ENCODE measurements at places on chromosomes 7 and 10.

DNA sequence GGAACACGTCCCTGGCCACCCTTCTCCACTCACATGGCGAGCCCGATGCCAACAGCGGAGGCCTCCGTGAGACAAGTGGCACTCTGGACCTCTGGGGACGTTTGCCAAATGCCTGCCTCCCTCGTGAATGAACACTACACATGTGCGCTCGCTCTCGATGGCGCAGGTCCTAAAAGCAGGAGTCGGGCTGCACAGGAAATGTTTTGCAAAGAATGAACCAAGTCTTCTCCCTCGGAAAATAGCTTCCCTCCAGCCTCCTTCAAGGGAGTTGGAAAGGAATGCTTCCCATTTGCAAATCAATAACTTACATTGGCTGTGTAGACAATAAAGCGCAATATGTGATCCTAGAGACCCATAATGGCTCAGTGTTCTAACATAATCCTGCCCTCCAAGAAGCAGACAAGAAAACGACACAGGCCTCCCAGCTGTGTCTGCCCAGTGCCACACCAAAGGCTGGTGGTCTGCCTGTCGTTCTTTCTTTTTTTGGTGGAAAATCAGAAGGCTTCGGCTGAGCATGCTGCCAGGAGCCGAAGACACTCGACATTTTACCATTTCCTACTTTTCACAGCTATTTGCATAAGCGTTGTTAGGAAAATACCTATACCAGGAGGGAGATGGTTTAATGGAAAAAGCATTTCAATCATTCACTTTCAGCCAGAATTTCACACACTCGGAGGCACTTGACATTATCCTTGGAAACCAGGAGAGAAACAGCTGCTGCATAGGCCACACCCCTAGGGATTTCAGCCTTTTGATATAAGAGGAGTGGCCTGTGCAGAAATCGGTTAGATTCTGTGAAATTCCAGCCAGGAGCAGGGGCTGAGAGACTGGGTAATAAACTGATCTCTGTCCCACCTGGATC, 38.4 kb downstream of the ATXN7L1 start:
- no peak for DNase-seq

GRCh38 chr10:5284311-5285057, 80.3 kb upstream of the UCN3 start:
- peak; percentile 66 for DNase-seq

GRCh38 chr10:80878330-80878729, 340.6 kb downstream of the SH2D4B start:
- DNase-seq: no peak

DNA sequence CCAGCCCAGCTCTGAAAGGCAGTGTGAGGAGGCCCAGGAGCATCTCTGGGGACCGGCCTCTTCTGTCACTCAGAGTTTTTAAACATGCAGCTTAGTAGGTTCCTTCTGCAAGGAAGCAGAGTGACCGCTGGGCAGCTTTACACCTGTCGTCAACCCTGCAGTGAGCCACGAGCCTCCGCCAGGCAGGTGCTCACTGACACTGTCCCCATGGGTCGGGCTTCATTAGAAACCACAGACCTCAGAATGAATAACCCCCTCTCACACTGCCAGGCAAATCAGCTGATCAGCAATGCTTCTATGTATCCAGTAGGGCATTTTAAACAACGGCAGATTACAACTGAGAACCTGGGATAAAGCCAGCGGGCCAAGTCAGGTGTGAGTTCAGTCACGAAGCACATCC, 106.1 kb downstream of the MAD1L1 start:
- DNase-seq: no peak

GRCh38 chr7:50956522-50957155, 173.9 kb upstream of the GRB10 start:
- DNase-seq: no peak

DNA sequence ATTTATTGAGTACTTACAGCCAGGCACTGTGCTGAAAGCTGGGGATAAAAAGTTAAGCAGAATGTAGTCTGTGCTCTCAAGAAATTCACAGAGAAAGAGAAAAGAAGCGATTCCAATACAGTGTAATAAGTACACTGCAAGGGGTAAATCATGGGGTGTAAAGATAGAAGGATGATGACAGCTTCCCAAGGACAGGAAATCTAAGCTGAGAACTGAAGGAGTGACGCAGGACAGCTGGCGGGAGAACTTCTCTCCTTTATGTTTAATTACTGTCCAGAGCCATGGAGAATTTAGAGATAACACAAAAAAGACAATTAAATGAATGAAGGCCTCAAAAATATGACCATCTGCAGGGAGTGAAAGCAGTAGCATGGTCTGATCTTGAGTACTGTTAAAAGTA, 34.8 kb downstream of the C7orf33 start:
- no peak for DNase-seq

- DNase-seq: no peak
Observed at GRCh38 chr7:148774471-148774870, 75.8 kb downstream of the CUL1 start.

DNA sequence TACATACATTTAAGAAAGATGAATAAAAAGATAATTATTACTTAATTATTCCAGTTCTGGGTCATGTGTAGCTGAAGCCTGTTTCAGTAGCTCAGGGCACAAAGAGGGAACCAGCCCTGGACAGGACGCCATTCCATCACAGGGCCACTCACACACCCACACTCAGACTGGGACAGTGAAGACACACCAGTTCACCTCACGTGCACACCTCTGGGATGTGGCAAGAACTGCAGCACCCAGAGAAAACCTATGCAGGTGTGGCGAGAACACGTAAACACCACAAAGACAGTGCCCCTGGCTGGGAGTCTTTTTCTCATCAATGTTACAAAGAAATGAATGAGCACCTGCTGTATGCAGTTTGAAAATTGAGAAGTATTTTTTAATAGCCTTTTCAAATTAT, 1.6 kb upstream of the IDI1 start:
- DNase-seq: peak; percentile 56

- DNase-seq: no peak
Observed at GRCh38 chr10:133242611-133243356, 5.1 kb downstream of the VENTX start.

DNA sequence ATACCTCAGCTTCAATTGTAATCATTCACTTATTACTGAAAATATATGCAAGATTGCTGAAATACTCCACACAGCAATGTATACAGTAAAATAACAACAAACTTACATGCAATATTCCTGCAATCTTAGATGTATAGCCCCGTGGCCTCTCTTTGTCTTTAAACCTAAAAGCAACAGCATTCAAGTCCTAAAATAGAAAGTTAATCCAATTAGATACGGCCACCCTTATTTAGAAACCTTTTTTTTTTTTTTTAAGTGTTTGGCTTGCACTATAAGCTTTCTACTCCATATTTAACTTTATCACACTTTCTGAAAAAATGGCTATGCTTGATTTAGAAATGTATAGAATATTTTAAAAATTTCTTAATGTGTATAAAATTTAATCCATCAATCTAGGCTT, 67.6 kb downstream of the IDE start:
- no peak for DNase-seq

- no peak for DNase-seq
Observed at GRCh38 chr10:3800586-3800985, 15.6 kb upstream of the KLF6 start.

- no peak for DNase-seq
Observed at GRCh38 chr7:147721962-147722830, 868.4 kb upstream of the C7orf33 start.

DNA sequence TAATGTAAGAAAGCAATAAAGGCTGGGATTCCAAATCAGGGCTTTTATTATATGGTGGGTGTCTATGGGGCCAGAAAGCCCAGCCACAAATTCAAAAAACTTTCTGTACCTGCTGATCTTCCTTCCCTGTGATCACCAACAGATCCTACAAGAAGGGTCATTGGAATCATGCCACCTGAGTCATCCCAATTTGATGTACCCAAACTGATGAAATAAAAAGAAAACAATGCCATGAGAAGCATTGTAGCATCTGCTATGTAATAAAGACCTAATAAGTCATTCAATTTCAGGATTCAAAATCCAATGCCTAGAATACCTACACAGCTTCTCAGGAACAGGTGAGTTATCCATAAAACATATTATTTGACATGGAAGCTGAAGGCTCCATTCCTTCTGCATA, 228.8 kb downstream of the DKK1 start:
- DNase-seq: no peak

GRCh38 chr10:84522612-84523462, 194.4 kb downstream of the CCSER2 start:
- DNase-seq: no peak

GRCh38 chr10:97538839-97539238, 33.7 kb upstream of the ANKRD2 start:
- no peak for DNase-seq

DNA sequence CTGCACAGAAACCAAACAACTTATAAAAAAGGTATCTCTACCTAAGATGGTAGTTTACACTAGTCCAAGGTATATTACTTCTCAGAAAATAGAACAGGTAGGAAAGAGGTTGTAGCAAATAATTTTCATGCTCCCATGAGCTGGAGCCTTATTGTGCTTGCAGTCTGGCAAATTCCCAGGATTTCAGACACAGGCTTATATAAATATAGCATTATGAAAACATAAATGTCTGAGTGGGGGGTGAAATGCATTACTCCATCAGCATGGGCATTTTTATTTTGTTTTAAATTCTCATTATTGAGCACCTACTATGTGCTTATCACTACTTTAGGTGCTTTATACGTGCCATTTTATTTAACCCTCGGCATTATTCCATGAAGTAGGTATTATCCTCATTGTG, 83.0 kb upstream of the PHYHIPL start:
- DNase-seq: no peak

DNA sequence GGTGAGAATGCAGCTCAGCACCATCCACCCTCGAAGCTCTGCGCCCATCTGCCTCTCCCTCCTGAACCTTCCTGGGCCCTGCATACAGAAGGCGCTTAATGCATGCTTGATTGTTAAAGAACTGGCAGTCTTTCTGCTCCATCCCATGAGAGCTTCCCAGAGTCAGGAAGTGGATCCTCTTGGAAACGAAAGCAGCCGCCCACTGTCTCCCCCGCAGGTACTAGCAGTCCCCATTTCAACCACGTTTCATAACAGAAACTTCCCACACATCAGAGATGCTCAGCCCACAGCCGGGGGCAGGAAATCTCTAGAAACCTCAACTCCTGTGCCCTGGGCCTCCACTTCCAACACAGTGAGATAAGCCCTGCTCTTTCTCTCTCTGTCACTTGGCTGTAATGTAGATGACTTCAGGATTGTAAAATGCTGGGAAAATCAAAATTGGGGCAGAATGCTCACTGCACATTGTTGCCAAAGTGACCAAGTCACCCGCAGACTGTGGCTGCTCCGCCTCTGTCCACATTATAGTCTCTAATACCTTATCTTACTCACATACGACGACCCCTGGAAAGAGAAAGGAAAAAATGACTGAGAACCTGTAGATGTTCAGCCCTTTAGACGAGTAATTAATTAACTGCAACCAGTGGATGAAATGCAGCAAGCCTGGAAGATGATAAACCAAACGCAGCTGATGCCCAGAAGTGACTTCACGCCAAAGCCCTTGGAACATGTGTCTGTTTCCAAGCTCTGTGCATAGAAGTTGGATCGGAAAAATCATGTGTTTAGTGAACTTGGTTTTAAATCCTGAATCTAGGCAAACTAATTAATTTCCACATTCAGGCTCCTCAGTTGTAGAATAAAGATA, 28.5 kb downstream of the GSDME start:
- no peak for DNase-seq

DNA sequence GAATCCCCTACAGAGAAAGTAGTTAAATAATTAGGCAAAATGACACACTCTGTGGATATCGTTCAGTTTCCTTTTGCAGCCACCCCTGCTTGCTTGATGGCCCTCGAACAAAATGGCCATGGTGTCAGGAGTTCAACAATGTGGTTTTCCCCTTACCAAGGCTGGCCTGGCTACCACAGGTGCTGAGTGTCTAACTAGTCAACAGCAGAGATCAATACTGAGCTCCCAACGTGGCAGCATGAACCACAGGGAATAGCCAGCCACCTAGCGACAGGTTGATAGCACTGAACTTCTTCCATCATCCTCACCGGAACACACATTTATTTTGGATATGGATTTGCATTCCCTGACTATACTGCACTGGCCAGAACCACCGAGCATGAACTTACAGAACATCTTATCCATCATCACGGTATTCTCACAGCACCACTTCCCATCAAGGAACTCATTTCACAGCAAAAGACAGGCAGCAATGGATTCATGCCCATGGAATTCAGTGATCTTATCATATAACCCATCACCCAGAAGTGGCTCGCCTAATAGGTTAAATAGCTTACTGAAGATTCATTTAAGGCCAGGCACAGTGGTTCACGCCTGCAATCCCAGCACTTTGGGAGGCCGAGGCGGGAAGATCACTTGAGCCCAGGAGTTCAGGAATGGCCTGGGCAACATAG, 6.3 kb downstream of the C10orf67 start:
- DNase-seq: no peak

Measured in activated CD4-positive, alpha-beta T cell treated with anti-CD3 and anti-CD28 coated beads, Interleukin-2, Interleukin-4, amounts not matched to agents 100 ng/mL and 50 ng/mL, durations not matched to agents 16 hours and 8 hours (primary cell).